ENCODE measurements at places on chromosomes 12 and 14.
A peak's percentile ranks its signal among the peaks of the same experiment; 100 is the strongest.

DNA sequence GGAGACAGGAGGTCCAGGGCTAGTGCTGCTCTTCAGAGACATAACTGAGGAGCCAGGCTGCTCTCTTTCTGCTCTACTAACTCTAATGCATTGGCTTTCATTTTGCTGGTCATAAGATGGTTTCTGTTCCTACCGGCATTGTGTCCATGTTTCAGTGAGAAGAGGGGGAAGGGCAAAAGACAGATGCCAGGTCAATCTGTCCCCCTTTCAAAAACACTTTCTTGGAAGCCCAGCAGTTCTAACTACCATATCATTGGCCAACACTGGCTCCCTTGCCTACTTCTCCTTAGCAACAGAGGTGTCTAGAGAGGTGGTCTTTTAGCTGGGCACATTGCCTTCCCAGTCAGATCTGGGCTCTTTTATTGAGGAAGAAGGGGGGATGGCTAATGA is 63.9 kb downstream of the TGFB3 start:
- no peak for DNase-seq

- DNase-seq, result no peak
These were observed 5.0 kb upstream of the NFYB start for GRCh38 chr12:104143002-104143401.

GRCh38 chr14:64623554-64624165 is 73.9 kb downstream of the PPP1R36 start:
- no peak for DNase-seq

- no peak for DNase-seq
These were observed 14.4 kb downstream of the FERMT2 start for GRCh38 chr14:52936437-52936836.

GRCh38 chr12:53899230-53899629 is 39.4 kb upstream of the HOXC13 start:
- DNase-seq, result no peak

- DNase-seq, result peak; percentile 53
These were observed 64.0 kb upstream of the DIO2 start for GRCh38 chr14:80275208-80275850.

GRCh38 chr12:68675101-68675842 is 11.5 kb upstream of the NUP107 start:
- no peak for DNase-seq

- no peak for DNase-seq
These were observed 55.4 kb downstream of the KCNJ8 start for GRCh38 chr12:21718944-21719650.

GRCh38 chr14:97699026-97699425 is 901.8 kb downstream of the VRK1 start:
- no peak for DNase-seq

GRCh38 chr14:20857630-20858261 is 33.4 kb upstream of the RNASE3 start:
- DNase-seq, result peak; percentile 67

- DNase-seq, result no peak
These were observed 232.9 kb upstream of the CPNE8 start for GRCh38 chr12:39138268-39138667.

DNA sequence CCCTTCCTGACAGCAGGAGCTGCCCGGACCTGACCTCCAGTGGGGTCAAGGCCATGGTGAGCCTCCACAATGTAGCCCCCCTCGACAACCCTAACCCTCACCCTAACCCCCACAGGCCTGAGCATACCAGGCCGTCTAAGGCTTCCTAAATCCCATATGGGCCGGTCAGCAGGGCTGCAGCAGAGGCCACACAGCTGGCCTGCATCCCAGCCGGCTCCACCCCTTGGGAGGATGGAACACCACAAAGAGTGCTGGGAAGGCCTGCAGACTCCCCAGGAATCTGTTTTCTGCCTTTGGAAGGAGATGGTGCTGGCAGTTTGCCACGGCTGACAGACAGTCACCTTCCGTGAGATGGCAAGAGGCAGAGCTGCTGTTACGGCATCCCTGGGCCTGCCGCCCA is 2.8 kb downstream of the TMEM179 start:
- DNase-seq, result no peak

DNA sequence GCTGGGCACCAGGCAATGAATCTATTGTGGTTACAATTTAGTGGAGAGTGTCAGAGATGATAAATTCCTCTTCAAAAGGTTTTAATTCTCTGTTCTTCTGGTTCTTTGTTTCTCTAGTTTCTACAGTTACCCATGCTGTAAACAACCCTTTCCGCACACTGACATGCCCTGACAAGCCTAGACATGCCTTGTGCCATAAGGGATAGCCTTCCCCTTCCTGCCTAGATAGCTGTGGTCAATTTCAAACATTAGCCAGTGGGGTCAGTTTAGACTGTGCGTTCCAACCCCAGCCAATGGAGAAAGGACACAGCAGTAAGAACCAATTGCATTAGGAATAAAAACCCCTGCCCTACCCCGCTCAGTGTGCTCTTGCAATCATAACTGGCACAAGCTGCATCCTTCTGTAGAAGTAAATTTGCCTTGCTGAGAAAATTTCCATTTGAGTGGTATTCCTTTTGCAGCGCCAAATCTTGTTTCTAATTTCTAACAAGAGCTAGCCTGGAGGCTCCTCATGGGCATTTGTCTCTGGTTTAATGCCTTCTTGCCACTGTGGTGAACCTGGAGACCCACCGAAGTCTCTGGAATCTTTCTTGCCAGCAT is 6.4 kb downstream of the EDDM3A start:
- DNase-seq, result no peak

- DNase-seq, result no peak
These were observed 12.9 kb downstream of the VASH1 start for GRCh38 chr14:76773956-76774820.

GRCh38 chr14:74720526-74720925 is 7.6 kb downstream of the FCF1 start:
- peak; percentile 65 for DNase-seq

- no peak for DNase-seq
These were observed 196.5 kb upstream of the FRMD6 start for GRCh38 chr14:51455041-51455835.

DNA sequence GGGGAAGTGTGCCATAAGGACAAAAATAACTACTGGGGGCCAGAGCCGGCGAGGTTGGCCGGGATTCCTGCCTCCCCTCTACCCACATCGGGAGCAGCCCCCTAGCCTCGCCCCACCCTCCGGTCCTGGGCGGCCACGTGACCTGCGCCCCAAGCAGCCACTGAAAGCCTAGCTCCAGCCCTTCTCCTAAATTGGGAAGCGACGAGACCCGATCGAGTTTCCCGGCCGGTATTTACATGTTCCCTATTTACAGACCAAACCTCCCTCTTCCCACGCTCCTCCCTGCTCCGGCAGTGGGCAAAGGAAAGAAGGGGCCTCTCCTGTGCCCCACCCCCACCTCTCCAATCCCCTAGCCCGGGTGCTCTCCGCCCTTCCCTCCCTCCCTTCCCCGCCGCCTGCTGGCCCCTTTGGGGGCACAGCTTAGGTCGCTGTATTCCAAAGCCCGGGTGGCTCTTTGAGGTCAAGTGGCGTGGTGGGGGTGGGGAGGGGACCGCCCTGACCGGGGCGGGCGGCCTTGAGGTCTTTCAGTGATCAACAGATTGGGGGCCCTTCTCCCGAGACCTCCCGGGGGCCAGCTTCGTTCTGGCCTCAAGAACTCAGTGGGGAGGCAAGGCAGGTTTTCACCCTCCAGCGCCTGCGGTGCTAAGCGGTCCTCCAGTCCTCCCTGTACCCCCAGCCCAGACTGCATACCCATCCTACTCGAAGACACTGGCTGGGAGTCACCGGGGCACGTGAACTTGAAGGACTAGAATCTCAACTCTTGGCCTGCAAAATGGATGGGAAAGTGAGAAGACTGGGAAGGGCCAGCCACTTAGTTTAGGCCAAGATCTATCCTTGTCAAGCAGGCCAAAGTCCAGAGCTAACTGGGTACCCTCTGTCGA is 6.3 kb upstream of the CTDSP2 start:
- DNase-seq, result no peak

DNA sequence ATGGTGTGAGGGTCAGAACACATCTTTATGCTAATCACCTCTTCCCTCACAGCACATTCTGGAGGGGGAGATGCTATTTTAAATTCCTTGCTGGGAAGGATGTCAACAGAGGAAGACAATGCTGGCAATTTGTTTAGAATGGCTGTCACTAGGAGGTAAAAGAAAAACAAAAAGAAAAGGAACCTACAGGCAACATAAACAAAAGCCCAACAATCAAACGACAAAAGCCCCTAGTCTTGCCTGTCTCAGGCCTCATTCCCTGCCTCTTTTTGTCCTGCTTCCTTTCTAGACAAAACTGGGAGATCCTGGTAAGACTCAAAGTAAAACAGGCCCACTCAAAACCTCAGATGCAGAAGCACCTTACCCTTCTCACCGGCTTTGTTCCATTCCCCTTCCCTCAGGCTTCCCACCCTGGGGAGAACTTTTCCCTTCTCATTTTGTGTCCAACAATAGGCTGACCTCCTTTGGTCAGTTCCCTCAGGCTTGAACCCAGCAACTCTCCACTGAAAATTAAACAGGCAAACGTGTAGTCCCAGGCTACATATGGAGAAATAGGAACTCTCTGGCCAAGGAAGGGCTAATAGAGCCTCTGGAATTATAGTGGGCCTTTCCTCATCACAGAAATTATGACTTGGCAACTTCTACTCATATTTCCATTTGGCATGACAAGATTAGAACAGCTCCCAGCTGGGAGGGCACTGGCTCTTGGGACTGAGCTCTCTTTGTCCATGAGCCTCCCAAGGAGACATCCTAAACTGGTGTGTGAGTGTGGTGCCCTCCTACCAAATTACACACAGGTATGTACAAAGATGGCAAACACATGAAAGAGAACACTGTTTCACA is 193.0 kb downstream of the MON2 start:
- no peak for DNase-seq

GRCh38 chr12:39205969-39206368 is 237.0 kb downstream of the KIF21A start:
- DNase-seq, result no peak

Measured in choroid plexus epithelial cell (primary cell).